AG09309 (cell line): ENCODE measurements at places on chromosomes 6 and 20.

GRCh38 chr6:78883651-78884050 lies 16.3 kb downstream of the IRAK1BP1 start:
- no peak for DNase-seq

- DNase-seq, result no peak
Observed at GRCh38 chr6:66496659-66497058, 789.6 kb upstream of the EYS start.

DNA sequence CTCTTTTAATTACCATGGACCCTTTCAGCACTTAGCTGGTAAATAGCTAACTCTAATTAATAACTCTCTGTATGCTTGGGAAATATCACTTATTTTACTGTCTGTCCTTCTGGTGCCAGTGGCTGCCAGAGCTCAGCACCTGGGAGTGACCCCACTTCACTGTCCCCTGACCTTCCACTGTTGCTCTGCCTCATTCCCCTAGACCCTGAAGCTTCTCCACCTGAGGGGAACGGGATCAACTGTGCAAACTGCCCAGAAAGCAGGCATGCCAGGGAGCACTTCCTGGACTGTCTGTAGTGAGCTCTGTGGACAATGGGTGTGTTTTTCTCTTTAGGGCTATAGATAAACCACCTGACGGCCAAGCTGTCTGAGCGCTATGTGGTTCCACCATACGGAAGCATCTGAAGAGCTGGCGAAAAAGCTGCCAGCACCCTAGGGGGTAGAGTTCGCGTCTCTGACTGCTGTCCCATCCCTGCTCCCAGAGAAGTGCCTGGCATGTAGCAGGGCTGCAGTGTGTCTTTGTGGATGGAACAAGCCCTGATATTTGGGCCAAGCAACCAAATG lies 106.3 kb upstream of the FOXA2 start:
- DNase-seq, result no peak

DNA sequence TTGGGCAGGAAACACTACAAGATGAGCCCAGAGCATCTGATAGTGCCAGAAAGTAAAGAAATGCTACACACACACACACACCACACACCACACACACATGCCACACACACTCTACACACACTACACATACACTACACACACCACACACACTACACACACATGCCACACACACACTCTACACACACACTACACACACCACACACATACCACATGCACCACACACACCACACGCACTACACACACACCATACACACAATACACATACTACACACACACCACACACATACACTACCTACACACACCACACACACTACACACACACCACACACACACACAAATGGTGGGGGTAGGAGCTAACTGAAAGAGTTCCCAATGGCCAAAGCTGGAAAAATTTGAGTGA lies 3.6 kb upstream of the TMEM74B start:
- no peak for DNase-seq

GRCh38 chr6:166595061-166595780 lies 8.7 kb upstream of the RAMACL start:
- peak; percentile 81 for DNase-seq

DNA sequence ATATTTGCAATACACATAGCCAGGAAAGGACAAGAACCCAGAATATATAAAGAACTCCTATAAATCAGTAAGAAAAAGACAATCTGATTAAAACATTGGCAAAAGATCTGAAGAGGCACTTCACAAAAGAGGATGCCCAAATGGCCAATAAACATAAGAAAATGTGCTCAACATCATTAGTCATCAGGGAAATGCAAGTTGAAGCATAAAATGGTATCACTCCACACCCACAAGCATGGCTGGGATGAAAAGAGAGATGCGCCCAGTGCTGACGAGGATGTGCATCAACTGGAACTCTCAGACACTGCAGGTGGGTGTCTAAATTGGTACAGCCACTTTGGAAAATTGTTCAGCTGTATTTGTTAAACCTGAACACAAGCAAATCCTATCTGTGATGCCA lies 42.4 kb upstream of the MLN start:
- no peak for DNase-seq

DNA sequence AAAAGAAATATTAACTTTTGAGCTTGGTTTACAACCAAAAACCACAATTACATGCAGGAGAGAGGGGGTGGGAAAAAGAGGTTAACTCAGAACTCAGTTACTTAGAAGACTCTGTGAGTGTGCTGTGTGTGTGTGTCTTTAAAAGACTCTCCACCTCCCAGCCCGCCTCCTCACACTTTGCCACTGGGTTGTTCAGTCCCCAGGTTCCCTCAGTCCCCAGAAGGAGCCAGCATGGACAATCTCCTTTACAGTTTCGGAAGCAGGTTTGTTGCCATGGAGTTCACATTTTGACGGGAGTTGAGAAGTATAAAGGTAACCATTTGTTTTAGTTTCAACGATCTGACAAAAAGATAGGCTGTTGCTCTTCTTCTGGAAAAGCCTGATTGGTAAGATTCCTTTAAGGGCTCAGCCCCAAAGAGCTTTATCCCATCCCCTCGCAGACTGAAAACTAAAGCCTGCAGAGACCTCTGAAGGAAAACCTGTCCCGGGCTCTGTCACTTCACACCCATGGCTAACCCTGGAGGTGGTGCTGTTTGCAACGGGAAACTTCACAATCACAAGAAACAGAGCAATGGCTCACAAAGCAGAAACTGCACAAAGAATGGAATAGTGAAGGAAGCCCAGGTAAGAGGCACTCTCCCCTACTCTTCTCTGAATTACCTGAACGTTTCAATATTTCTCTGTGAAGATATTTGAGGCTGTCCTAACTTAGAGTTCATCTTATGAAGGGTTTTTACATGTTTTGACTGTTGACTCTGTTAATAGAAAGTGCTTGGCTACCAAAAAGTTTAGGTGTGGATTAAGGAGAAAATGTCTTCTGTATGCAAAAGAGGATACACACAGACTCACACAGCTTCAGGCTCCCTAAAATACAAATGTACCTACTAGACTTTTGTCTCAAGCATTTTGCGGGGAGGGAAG lies at the start of gene SPTLC3:
SPTLC3 (plus strand) TSS at position 212 of the 921 bp plus-strand sequence; CDS start at position 508, 296 bp downstream.
- DNase-seq, result peak; percentile 41

GRCh38 chr6:147156799-147157382 lies 47.3 kb upstream of the STXBP5 start:
- DNase-seq, result no peak

DNA sequence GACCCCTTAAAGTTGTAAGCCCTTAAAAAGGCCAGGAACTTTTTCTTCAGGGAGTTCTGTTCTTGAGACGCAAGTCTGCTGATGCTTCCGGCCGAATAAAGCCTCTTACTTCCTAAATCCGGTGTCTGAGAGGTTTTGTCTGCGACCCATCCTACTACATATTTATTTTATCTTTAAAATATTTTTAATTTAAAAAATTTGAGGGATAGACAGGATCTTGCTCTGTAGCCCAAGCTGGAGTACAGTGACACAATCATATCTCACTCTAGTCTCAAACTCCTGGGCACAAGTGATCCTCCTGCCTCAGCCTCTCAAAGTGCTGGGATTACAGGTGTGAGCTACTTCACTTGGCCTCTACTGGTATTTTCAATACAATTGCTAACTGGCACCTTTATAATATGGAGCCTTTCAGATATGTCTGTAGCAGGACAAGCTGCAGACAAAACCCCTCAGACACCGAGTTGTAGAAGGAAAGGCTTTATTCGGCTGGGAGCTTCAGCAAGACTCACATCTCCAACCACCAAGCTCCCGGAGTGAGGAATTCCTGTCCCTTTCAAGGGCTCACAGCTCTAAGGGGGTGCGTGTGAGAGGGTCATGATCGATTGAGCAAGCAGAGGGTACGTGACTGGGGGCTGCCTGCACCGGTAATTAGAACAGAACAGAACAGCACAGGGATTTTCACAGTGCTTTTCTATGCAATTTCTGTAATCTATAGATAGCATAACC lies 41.0 kb downstream of the GPX5 start:
- DNase-seq, result no peak

GRCh38 chr6:7142228-7142801 lies 34.6 kb downstream of the RREB1 start:
- no peak for DNase-seq

DNA sequence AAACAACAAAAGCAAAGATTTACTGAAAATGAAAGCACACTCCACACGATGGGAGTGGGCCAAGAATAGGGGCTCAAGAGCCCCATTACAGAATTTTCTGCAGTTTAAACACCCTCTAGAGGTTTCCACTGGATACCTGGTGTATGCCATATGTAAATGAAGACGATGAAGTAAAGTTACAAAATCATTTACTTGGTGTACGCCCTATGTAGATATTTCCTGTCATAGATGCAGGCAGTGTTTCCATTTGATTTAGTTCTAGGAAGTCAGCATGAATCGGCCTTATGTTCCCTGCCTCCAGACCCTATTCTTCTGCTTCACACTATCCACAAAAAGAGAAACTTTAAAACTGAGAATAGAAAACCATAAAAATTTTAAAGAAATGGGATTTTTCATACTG lies 404.4 kb upstream of the GJE1 start:
- no peak for DNase-seq

DNA sequence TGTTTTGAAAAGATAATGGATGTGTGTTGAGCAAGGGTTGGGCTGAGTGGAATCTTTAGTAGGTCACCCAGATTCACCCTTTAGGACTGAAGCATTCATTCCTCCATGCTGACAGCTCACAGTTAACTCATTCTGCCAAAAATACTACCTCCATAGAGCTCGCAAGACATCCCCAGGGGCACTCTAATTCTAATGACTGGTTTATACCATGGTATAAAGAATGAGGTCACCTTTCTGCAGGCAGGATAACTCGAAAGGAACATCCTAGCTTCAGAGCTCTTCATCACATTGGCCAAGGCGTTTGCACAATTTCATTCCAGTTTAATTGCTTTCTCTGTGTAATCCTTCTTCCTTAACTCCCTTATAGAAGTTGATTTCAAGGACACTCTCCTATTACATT lies 1257.2 kb upstream of the EYS start:
- no peak for DNase-seq

DNA sequence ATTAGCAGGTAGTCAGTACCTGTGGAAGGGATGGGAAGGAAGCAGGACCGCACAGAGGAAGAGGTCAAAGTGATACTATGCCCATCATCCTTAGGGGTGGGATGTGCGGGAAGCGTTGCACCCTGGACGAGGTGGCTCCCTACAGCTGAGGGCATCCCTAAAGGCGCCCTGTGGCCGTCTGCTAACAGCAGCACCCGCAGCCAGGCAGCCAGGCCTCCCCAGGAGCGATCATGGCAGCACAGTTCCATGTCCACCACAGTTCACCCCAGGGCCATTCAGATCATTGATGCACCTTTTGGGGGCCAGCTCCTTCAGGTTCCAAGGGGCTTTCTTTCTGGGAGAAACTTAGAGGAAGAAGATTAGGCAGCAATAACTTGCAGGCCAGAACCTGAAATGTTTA lies 59.5 kb downstream of the RPP40 start:
- DNase-seq, result no peak

DNA sequence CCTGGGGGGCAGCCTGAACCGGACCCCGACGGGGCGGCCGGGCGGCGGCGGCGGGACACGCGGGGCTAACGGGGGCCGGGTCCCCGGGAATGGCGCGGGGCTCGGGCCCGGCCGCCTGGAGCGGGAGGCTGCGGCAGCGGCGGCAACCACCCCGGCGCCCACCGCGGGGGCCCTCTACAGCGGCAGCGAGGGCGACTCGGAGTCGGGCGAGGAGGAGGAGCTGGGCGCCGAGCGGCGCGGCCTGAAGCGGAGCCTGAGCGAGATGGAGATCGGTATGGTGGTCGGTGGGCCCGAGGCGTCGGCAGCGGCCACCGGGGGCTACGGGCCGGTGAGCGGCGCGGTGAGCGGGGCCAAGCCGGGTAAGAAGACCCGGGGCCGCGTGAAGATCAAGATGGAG lies 636 bp downstream of the SRF start:
- DNase-seq, result no peak

- DNase-seq, result no peak
Observed at GRCh38 chr6:37020381-37020780, 14.9 kb downstream of the FGD2 start.

- no peak for DNase-seq
Observed at GRCh38 chr6:110250838-110251237, 70.6 kb downstream of the CDC40 start.
